ENCODE measurements at places on chromosomes 5 and 9. TPM values are rescaled to one million over a fixed set of nuclear protein-coding genes. Genes with fewer than 3 reads are reported as not detected.

TSSK1B gene
- total RNA-seq, result not detected

PCDH12 gene
- 0.84 TPM for total RNA-seq

SPARC gene
- total RNA-seq, result 251 TPM

PCDHGC5 gene
- 58.8 TPM for total RNA-seq

CD74 gene
- 156 TPM for total RNA-seq

PCBD2 gene
- total RNA-seq, result 9.8 TPM

All from dorsolateral prefrontal cortex (tissue), 122 donors.